H9 (cell line): ENCODE measurements at places on chromosomes 6 and 20. TPM values are rescaled to one million over a fixed set of nuclear protein-coding genes. Genes with fewer than 3 reads are reported as not detected.

GRIK2 gene
- 0.70 and 0.90 TPM in 2 replicates for total RNA-seq

SLC35D3 gene
- total RNA-seq: 0.17 and 0.57 TPM in 2 replicates

FOXC1 gene
- 0.04 TPM in 1 of 2 replicates, not detected in the other for total RNA-seq

BPIFA3 gene
- total RNA-seq: not detected in 2 replicates

ZBTB46 gene
- 27.1 and 27.3 TPM in 2 replicates for total RNA-seq

SLC22A2 gene
- total RNA-seq: 0.86 and 1.0 TPM in 2 replicates

GMNN gene
- total RNA-seq: 106 and 110 TPM in 2 replicates

TRIM15 gene
- 0.20 TPM in 1 of 2 replicates, not detected in the other for total RNA-seq

DNA sequence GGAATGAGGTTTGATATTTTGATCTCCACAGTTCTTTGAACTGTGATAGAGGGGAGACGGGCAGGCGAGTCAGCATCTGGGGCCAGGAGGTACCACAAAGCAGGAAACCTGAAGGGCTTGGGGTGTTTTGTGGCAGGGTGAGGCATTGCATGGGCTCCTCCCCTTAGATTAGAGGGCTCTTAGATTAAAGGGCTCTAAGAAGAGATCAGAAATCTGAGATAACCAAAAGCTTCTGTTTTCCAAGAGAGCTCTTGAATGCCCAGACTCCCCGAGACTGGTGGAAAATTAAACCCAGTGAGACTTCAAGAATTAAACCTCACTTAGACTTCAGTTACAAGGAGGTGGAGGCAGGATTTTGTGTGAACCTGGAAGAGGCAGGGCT lies 2.4 kb upstream of the GPX5 start:
- no peak for DNase-seq

GRCh38 chr6:41502566-41502916 lies 43.6 kb upstream of the FOXP4 start:
- DNase-seq: no peak

- no peak for DNase-seq
Observed at GRCh38 chr20:57481281-57481711, 43.6 kb downstream of the CTCFL start.

DNA sequence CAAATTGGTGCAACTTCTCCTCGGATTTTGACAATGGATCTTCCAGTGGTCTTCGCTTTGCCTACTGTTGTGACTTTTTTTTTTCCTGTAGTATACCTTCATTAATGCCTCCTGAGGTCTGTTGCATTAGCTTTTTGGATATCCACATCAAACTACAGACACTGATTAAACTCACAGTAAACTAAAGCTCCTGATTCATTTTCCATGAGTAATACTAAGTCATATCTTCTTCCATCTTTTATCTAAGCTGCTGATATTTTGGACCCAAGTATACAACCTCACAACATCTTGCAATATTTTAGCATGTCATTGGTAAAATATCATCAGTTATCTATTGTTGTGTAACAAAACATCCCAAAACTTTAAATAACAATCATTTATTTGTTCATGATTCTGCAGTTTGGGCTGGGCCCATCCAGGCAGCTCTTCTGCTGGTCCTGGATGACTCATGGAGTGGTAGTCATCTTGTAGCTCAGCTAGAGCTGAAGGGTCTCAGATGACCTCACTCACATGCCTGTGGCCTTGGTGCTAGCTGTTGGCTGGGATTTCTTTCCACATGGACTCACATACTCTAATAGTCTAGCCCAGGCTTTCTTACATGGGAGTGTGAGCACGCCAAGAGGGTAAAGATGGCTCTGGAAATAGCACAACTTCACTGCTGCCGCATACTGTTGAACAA lies 78.3 kb upstream of the SRSF6 start:
- no peak for DNase-seq

- no peak for DNase-seq
Observed at GRCh38 chr6:164612751-164613150, 696.7 kb downstream of the C6orf118 start.

DNA sequence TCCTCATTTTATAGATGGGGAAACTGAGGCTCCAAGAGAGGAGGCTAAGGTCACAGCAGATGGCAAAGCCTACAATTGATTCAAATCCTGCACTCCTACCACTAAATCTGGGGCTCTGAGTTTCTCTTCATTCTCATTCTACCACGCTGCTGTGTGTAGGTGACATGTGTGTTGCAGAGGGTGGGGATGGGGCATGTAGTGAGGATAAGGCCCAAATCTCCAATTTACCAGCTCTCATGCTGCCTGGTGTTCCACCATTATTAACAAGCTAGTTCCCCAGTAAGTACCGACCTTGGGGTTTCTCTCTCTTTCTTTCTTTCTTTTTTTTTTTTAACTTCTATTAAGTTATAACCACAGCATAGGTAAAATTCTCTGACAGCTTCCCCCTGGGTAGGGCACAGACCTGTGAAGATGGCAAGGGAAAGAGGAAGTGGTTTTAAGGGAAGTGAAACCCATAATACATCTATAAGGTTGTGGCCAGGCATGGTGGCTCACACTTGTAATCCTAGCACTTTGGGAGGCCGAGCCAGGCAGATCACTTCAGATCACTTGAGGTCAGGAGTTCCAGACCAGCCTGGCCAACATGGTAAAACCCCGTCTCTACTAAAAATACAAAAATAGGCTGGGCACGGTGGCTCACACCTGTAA lies 13.0 kb upstream of the MATN4 start:
- DNase-seq: no peak

GRCh38 chr6:93036835-93037234 lies 382.5 kb downstream of the EPHA7 start:
- no peak for DNase-seq

GRCh38 chr6:3393836-3394202 lies 63.0 kb downstream of the SLC22A23 start:
- no peak for DNase-seq

GRCh38 chr20:47544240-47544639 lies 42.6 kb downstream of the NCOA3 start:
- no peak for DNase-seq

GRCh38 chr6:139109558-139109957 lies 25.3 kb upstream of the HECA start:
- peak; percentile 70 for DNase-seq

DNA sequence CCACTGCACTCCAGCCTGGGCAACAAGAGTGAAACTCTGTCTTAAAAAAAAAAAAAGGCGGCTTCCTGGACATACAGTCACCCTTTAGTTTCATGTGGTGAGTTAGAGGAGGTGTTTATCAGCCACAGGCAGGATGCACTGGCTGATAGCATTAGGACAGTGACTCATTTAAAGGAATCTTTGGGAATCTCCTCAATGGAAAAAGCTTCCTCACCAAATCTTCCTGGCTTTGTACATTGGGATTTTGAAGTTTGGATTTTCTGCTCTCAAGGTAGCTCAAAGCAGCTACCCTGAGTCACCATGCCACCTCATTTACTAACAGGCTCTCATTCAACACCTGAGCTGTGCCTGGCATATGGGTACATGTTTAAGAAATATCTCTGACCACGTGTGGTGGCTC lies 20.2 kb downstream of the PRPH2 start:
- no peak for DNase-seq

DNA sequence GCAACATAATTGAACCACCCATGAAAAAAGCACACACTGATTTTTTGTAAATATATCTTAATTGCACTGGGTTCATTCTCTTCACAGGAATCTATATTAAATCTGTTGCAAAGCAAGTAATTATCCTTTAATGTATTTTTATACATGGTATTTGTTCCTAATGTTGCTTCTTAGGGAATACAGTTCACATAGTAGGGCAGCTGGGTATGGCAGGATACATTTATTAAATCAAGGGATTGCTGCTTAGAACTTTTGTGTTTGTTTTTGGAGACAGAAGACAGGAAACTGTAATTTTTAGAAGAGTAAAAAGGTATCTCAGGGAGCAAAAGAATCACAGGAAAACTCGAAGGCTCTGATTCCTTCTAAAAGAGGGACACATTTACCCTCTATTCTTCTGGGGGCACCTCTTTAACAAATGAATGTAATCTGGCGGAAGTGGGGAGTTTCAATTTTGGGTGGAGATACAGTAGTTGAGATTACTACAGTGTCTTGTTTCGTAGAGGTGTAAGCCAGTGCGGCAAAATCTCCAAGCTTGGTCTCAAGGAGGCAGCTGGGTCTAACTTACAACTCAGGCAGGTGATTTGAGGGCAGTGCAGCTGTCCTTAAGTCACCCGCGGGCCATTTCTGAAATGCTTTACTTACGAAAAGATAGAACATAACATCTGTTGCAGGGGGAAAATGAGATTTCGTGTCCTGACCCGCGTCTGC lies 812 bp upstream of the SMIM13 start:
- DNase-seq: peak; percentile 22

- no peak for DNase-seq
Observed at GRCh38 chr6:134481966-134482365, 164.1 kb upstream of the SGK1 start.

DNA sequence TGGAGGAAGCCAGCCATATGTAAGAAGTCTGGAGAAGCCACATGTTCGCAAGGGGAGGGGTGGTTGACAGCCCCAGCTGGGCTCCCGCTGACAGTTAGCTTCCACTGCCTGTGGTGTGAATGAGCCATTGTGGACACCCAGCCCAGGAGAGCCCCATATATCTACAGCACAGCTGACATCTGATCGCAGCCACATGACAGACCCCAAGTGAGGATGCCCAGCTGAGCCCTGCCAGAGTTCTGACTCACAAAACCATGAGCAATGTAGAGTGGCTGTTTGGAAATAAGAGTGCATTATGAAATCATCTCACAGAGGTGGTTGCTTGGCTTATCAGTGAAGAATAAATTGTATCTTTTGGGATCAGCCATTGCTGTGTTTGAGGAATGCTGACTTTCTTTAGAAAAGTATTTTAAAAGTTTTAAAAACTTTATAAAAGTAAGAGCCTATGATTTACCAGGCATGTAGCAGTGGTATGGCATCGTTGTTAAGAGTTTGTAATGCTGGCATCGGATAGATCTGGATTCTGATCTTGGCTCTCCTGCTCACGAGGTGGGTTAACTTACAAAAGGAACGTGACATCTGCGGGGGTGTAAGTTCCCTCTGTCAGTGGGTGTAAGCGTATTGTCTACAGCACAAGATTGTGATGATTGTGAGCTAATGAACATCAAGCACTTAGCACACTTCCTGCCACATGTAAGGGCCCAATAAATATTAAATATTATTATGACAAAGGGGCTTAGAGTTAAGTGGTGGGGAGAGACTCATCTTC lies 24.1 kb downstream of the CFAP61 start:
- no peak for DNase-seq

GRCh38 chr20:33927724-33928123 lies 66.0 kb upstream of the RALY start:
- DNase-seq: no peak

GRCh38 chr6:3265671-3266070 lies 6.9 kb downstream of the PSMG4 start:
- DNase-seq: no peak

- DNase-seq: no peak
Observed at GRCh38 chr20:42873259-42873658, 316.4 kb downstream of the PTPRT start.

DNA sequence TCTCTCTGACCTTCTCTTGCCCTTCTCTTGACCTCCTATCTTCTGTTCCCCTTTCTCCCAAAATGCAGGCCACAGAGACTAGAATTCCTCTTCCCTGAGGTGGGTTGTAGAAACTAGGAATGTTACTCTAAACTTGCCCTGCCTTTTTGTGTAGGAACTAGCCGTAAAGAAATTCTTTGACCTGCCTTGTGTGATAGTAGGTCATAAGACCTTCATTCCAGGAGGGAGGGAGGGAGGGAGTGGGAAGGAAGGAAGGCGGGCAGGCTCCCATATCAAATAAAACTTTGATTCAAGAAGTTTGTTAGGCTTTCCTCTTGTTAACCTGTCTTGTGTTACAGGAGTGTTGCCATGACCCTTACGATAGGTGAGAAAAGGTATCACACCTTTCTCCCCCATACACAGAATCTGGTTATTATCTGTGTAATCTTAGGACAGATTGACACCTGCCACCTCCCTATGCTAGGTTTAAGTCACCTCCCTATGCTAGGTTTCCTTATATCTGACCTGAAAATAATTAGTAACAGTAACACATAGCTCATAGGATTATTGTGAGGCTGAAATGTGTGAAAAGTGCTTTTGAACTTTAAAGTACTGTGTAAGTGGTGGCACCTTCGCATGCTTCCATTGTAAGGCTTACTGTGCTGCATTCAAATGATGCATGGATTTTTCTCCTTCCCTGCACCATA lies 32.6 kb upstream of the FUCA2 start:
- DNase-seq: no peak

DNA sequence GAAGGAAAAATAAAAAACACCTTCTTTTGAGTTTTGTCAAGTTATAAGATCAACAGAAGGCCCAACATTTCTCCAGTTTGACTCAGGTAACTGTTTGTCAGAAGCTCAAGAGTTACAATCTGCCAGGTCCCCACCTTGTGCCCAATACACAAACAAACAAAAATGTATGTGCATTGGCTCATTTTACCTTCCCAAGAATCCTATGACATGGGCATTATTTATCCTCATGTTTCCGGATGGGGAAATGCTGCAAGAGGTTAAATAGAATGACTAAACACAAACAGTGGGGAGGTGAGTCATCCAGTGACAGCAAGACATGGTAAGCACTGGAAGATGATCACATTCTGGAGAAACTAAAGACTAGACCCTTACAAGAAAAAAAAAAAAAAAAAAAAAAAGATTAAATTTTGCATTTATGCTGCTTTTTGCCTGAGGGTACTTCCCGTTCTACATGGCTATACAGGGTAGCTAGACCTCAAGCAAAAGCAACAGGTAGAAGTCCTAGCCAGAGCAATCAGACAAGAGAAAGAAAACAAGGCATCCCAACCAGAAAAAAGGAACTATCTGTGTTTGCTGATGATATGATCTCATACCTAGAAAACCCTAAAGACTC lies 23.6 kb upstream of the ANKRD60 start:
- DNase-seq: no peak

GRCh38 chr6:103002282-103002681 lies 1608.8 kb downstream of the GRIK2 start:
- no peak for DNase-seq

GRCh38 chr6:158086054-158086503 lies 82.0 kb downstream of the SERAC1 start:
- DNase-seq: no peak

DNA sequence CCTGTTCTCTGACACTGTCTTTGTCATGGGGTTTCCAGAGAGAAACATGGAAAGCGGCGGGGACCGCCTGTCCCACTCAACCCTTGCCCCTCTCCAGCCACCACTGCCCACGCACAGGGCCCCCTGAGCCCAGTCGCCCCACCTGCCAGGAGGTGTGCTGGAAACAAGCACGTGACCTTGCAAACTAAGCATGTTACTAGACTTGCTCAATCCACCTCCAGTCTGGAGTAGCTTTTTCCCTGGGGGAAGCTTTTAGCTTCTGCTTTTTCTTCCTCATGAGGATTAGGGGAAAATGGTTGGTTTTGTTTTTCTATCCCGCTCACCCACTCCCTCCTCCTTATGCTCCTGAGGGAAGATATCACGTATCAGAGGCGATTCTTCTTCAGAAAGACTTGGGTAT lies 105.7 kb downstream of the PLEKHG1 start:
- no peak for DNase-seq
